ENCODE measurements at places on chromosomes 7 and 10. TPM values are rescaled to one million over a fixed set of nuclear protein-coding genes. Genes with fewer than 3 reads are reported as not detected.

ADAM22 gene
- 0.29 TPM for total RNA-seq

ANKRD26 gene
- total RNA-seq = 2.2 TPM

ATP6V0E2 gene
- 48.2 TPM for total RNA-seq

SYNPO2L gene
- total RNA-seq = not detected

LRIT1 gene
- not detected for total RNA-seq

CYP2C19 gene
- total RNA-seq = not detected

WBP1L gene
- 22.9 TPM for total RNA-seq

GJD4 gene
- not detected for total RNA-seq

Data from A549 treated with GW870086 at 1 μM for 4 hours (cell line).